ENCODE measurements at places on chromosomes 7 and 10.

- no peak for DNase-seq
Observed at GRCh38 chr7:151411551-151411950, 1.7 kb upstream of the WDR86 start.

GRCh38 chr10:53579773-53580172, 807.2 kb upstream of the MBL2 start:
- DNase-seq = no peak

DNA sequence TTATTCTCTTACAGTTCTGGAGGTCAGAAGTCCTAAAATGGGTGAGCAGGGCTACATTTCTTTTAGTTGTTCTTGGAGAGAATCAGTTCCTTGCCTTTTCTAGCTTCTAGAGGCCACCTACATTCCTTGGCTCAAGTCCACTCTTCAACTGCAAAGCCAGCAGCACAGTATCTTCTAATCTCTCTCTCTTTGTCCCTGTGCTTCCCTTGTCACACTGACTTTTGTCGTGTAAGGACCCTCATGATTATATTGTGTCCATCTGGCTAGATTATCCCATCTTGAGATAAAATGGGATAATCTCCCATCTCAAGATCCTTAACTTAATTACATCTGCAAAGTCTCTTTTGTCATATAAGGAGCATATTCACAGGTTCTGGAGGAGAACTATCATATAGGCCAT, 359.0 kb downstream of the ADRA2A start:
- no peak for DNase-seq

GRCh38 chr10:110698340-110698739, 54.2 kb downstream of the RBM20 start:
- DNase-seq = no peak

GRCh38 chr10:132388891-132389432, 8.0 kb upstream of the PWWP2B start:
- DNase-seq = no peak

DNA sequence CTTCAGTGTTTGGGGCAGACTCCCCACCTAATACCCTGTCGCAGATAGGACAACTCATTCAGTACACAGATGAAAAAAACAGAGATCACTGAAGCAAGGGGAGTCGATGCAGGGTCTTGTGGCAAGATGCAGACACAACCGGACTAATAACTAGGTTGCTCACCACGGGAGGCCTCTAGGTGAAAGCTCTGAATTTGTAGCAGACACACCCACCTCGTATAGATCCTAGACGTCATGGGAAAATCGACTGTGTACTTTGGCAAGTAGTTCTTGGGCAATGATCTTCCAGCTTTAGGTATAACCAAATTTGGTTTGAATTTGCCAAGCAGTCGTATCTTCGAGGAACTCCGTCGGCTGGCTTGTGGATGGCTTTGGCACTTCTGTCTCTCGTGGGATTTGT, 88.1 kb downstream of the TCF7L2 start:
- no peak for DNase-seq

- no peak for DNase-seq
Observed at GRCh38 chr7:112019932-112020331, 186.3 kb downstream of the DOCK4 start.

DNA sequence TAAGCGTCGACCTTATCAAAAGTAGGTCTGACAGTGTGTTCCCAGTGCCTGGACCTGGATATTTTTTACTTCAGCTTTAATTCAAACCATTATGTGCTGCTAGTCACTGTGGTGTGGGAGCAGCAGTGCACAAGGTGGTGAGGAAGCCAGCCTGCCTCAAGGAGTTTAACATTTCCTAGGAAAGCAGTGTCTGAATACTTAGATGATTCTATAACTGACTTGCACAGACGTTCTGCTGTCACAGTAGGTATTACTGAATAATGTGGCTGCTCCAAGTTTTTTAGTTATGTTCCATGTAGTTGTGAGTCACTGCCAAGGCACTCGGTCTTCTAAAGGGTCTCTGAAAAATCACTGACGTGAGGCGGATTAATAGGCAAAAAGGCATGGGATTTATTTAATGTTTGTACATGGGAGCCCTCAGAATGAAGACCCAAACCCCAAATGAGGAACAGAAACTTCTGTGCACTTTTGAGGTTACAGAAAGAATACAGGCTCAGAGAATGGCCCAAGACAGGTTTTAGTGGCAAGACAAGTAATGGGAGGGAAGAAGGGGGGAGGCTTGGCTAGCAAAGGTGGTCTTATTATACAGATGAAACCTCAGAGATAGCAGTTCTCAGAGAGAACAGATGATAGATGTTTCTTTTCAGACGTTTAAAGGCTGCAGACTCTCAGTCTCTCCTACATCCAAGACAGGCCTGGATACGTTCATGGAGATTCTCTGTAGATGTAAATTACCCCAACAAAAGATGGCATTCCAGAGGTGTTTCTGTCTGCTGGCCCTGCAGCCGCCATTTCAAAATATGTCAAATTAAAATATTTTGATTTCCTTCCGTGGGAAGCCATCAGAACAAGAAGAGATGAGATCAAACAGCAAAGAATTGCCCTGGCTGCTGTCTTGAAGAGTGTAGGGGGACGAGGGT, 209.3 kb downstream of the SDK1 start:
- DNase-seq = no peak

All from stimulated activated CD8-positive, alpha-beta memory T cell treated with anti-CD3 and anti-CD28 coated beads, Interleukin-4, amount 100 ng/mL, for 1 hour (primary cell).